Activated T-helper 17 cell treated with anti-CD3 and anti-CD28 coated beads, Interleukin-2, amount 50 U/mL, for 72 hours (primary cell): ENCODE measurements at places on chromosomes 1 and 21. TPM values are rescaled to one million over a fixed set of nuclear protein-coding genes. Genes with fewer than 3 reads are reported as not detected.

- ATAC-seq = no peak
These were observed 17.1 kb downstream of the ATP5PF start for GRCh38 chr21:25717491-25718147.

- no peak for ATAC-seq
These were observed 49.3 kb downstream of the JMJD4 start for GRCh38 chr1:227685807-227686206.

- ATAC-seq = no peak
These were observed 104.7 kb downstream of the SYT2 start for GRCh38 chr1:202605515-202605914.

GRCh38 chr1:1432274-1432950 lies 3.1 kb upstream of the VWA1 start:
- no peak for ATAC-seq

DNA sequence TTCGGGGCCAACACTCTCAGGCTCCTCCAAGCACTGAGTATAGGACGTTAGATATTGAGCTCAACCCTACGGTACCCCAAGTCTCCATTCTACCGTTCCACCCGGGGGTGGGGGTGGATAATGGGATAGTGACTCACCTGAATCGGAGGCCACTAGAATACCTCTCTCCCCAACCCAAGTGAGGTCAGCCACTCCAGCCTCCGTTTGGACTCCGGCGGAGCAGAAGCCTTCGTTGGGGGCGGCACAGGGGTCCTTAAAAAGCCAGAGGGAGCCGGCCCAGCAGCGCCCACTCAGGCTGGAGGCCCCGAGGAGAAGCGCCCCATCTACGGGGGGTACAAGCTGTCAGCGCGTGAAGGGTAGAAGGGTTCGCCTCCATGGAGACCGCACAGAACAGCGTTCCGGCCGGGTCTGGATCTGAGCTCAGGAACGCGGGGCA lies 556 bp downstream of the WDR77 start:
- ATAC-seq = peak; percentile 20

ARHGEF16 gene
- not detected for total RNA-seq
